ENCODE measurements at places on chromosomes 5 and 9. TPM values are rescaled to one million over a fixed set of nuclear protein-coding genes. Genes with fewer than 3 reads are reported as not detected.

Gene RANBP17
- 1.6 TPM for total RNA-seq

Gene ALDH1A1
- 12.3 TPM for total RNA-seq

Gene SSNA1
- 71.8 TPM for total RNA-seq

Gene CHMP5
- 60.3 TPM for total RNA-seq

Gene RLN2
- total RNA-seq, result not detected

Gene LECT2
- total RNA-seq, result not detected
